Endodermal cell (in vitro differentiated cells): ENCODE measurements at places on chromosomes 1 and 21. TPM values are rescaled to one million over a fixed set of nuclear protein-coding genes. Genes with fewer than 3 reads are reported as not detected.

DNA sequence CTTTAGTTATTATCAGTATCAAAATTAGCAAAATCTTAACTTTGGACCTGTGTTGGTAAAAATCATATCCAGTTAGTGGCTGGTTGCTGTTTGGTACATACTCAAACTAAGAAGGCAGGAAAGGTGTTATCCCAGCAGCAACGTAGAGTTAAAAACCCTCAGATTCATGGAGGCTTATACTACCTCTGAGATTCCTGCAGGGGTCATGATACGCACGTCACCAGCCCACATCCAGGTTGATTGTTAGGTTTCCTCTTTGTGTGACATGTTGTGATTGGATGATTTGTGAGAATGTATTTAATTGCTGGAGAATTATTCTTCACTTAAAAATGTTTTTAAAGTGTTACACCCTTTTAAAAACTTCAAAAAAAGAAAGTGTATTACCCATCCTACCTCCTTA, 423.3 kb upstream of the ADGRL2 start:
- peak; percentile 65 for DNase-seq
- H3K27me3 ChIP-seq: no peaks in the 10 kb centered on the region
- H3K4me1 ChIP-seq: no peaks in the 10 kb centered on the region
- no peaks in the 10 kb centered on the region for H3K36me3 ChIP-seq

- H3K4me3 ChIP-seq: no peak overlapping the region
- H3K4me1 ChIP-seq: peaks cover 2% of the 10 kb centered on the region
- H3K36me3 ChIP-seq: peaks cover 3% of the 10 kb centered on the region
- DNase-seq: no peak
Observed at GRCh38 chr21:31658053-31658452, 1.4 kb upstream of the SOD1 start.

DNA sequence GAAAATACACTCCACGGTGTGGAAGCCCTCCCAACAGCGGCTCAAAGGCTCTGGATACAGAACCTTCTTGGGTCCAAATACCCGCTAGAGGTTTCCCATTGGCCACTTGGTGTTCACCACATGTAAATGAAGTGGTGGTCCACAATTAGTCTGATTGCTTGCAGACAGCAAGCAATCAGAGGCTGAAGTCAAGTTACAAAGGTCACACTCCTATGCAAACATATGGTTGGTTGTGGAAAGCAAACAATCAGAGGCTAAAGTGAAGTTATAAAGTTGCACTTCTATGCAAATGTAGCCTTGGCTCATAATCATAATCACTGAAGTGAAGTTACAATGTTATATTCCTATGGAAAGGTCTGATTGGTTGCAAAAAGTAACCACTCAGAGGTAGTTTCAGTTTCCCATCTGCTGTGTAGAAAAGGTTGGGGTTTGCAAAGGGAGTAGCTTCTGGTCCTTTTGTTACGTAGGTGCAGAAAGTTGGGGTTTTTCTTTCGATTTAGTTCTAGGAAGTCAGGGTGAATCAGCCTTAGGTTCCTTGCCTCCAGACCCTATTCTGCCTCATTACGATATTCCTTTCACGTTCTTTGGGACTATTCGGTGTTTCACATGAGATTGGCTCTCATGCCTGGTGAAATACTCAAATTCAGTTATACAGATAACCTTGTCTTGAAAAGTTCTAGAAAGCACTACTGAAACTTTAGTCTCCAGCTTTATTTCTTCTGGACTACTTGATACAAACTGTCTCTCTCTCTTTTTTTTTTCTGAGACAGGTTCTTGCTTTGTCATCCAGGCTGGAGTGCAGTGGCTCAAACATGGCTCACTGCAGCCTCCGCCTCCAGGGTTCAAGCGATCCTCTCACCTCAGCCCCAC, 36.7 kb upstream of the MTF2 start:
- DNase-seq: no peak
- H3K27ac ChIP-seq: no peak overlapping the region
- no peak overlapping the region for H3K4me3 ChIP-seq
- H3K36me3 ChIP-seq: no peaks in the 10 kb centered on the region

- no peaks in the 10 kb centered on the region for H3K27me3 ChIP-seq
- peak; percentile 66 for DNase-seq
- H3K27ac ChIP-seq: no peak overlapping the region
Observed at GRCh38 chr1:3410142-3410925, 44.1 kb upstream of the ARHGEF16 start.

DNA sequence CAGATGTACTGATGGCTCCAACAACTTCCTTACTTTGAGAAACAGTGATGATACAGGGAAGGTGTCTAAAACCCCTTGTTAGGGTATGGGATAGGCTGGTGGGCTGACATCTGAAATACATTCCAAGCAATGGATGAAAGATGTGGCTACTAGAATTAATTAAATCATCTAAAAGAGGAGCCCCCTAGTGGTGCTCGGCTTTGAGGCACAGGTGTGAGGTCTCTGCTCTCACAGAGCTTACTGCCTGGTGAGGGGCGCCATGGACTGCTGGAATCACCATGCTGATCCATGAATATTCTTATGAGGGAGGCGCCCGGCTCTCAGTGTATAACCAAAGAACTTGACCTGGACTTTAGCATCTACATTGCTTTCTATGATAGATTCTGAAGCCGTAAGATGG, 48.5 kb downstream of the GNG4 start:
- no peak overlapping the region for H3K27ac ChIP-seq
- H3K27me3 ChIP-seq: no peaks in the 10 kb centered on the region
- DNase-seq: peak; percentile 82

DNA sequence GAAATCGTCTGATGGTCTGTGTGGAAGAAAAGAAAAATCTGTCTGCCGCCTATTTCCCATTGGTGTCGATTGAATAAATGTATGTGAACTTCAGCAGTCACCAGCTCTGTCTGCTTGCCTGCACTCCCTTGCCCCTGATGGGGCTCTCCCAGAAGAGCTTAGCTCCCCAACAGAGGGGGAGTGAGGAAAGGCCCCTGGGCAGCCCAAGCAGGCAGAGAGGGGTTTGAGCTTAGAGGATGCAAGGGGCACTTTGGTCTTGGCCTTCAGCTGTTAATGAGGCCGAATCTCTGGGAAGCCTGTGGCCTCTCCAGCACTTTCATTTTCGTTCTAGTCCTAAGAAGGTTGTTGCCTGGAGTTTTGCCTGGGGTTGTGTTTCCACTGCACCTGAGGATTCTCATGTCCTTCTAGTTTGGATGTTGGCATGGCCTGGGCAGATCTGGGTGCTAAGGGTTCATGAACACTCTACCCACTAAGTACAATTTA, 2.8 kb downstream of the FOXD2 start:
- no peak overlapping the region for H3K4me3 ChIP-seq
- H3K27ac ChIP-seq: no peak overlapping the region
- H3K4me1 ChIP-seq: peaks cover 8% of the 10 kb centered on the region
- H3K27me3 ChIP-seq: peaks cover 94% of the 10 kb centered on the region
- H3K36me3 ChIP-seq: no peaks in the 10 kb centered on the region

DNA sequence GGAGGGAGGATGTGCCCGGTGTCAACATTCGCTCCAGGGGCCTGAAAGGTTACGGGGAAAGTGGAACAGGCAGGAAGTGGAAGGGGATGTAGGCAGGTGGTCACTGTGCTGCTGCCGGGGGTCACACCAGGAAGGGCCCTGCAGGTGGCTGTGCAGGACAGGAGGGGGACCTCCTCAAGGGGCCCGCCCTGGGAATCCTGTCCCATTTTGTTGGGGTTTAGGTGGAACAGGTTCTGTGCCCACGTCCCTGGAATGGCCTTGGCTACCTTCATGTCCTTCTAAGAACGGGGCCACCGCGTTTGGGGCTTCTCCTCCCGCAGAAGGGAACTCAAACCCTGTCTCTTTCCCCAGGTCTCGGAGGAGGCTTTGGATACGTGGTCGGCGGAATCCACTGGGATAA, 11.9 kb downstream of the SLC45A1 start:
- H3K4me3 ChIP-seq: no peak overlapping the region
- no peaks in the 10 kb centered on the region for H3K27me3 ChIP-seq
- no peak for DNase-seq
- no peaks in the 10 kb centered on the region for H3K36me3 ChIP-seq
- no peaks in the 10 kb centered on the region for H3K4me1 ChIP-seq
- no peak overlapping the region for H3K27ac ChIP-seq

DNA sequence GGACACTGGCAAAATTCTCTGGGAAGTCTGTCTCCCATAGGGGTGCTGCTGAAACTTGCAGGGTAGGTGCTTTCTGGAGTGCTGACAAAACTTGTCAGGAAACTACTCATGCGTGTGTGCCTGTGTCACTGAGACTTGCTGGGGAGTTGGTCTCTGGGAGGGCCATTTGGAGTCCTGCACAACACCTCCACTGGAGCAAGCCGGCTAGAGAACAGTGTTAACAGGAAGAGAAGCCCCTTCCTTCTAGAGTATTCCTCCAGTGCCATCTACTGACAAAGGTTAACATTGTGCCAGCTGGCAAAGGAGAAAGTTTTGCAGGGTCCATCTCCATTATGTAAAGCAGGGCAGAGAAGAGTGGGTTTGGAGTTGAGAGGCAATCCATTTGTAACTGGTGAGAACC, 30.0 kb downstream of the ZMYM4 start:
- DNase-seq: peak; percentile 62
- H3K4me1 ChIP-seq: no peaks in the 10 kb centered on the region
- H3K4me3 ChIP-seq: no peak overlapping the region
- H3K27me3 ChIP-seq: no peaks in the 10 kb centered on the region

GRCh38 chr1:166603296-166603695, 236.0 kb upstream of the POGK start:
- no peaks in the 10 kb centered on the region for H3K4me1 ChIP-seq
- no peaks in the 10 kb centered on the region for H3K27me3 ChIP-seq
- no peak overlapping the region for H3K4me3 ChIP-seq
- H3K27ac ChIP-seq: no peak overlapping the region
- no peaks in the 10 kb centered on the region for H3K36me3 ChIP-seq

DNA sequence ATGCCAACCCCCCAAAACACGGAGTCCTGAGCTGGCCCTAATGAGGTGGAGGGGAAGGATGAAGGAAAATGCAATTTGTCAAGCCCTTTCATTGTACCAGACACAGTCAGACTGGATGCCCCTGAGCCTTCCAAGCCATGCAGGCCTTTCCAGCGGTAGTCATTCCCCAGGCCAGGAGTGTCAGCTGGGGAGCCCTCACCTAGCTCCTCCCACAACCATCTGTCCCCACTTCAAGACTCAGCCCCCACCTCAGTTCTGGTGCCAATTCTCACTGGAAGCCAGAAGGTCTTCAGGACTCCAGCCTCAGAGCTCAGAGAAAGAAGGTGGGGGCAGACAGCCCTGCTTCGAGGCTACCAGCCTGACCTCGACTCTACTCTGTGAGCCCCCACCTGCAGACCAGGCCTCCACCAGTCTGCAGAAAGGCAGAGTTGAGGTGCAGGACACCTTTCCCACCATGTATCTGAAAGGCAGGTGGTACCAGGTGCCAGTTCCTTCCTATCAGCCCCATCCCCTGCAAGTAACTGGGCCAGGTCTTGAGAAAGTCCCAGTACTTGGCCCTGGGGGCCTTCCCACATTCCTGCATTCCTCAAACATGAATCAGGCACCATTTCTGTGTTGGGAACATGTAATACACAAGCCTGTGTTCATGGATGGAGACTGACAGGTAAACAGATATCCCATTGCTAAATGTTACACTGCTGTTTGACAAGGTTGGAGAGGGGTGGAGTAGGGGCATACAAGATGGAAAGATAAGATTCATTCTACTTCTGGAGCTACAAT, 180.6 kb upstream of the EDN2 start:
- no peak overlapping the region for H3K27ac ChIP-seq
- no peak overlapping the region for H3K4me3 ChIP-seq
- no peaks in the 10 kb centered on the region for H3K36me3 ChIP-seq
- DNase-seq: peak; percentile 74
- peaks cover 18% of the 10 kb centered on the region for H3K27me3 ChIP-seq
- H3K4me1 ChIP-seq: peaks cover 16% of the 10 kb centered on the region

DNA sequence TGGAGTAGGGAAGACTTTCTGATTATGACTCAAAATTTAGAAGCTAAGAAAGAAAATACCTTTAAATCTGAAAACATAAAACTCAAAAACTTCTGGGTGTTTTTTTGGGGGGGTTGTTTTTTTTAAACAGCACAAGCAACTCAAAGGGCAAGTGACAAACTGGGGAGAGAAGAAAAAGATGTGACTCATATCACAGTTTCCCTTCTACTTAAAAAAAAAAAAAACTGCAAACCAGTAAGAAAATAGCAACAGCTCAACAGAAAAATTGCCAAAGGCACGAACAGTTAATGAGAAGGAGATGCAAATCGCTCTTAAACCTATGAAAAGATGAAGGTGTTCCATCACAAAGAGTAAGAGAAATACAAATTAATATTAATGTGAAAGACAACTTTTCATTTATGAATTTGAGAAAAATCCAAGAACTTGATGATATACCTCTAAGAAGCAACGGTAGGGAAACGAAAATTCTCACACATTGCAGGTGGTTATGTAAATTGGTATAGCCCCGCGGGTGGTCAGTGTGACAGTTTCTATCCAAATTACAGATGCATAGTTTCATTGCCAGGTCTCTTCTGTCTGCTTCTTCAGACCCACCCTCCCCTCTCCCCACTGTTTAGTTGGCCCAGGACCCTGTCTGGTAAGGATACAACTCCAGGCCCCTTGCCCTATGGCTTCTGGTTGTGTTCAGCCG, 9.0 kb downstream of the IFNAR2 start:
- H3K27me3 ChIP-seq: no peaks in the 10 kb centered on the region
- H3K36me3 ChIP-seq: peaks cover 20% of the 10 kb centered on the region
- no peak for DNase-seq

DNA sequence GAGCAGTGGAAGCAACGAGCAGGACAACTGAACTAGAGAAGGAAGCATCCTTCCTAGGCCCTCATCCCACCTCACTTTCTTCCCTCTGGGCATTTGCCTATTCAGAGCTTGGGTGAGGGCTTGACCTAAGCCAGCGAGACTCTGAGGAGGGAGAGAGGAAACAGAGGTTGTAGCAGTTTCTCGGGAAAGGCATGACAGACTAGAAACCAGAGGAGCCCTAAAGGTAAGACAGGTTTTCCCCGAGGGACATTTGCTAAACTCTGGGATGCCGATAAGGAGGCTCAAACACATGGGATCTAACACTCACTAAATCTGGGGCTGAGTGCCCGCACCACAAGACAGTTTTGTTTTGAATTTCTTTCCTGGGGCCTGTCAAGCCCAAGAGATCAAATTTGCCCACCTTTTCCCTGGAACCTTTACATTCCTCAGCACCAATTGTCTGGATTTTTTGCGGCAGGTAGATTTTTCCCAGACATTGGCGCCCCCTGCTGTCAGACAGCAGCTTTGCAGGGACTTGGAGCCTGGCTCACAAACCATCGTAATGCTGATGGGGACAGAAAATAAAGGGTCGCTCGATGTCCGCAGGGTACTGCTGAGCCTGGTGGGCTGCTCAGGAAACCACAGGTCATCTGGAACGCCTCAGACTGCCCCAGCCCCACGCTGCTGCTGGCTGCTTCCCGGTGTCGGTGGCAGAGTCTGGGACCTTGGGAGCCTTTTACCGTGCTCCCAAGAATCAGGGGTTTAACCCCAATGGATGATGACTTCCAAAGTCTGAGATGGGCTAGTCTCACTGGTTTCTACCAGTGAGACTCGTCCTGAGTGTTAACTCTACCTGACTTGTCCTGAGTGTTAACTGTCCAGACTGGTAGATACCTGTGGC, 23.4 kb upstream of the TSPAN2 start:
- no peaks in the 10 kb centered on the region for H3K4me1 ChIP-seq
- peaks cover 12% of the 10 kb centered on the region for H3K27me3 ChIP-seq
- peak; percentile 92 for DNase-seq
- H3K36me3 ChIP-seq: no peaks in the 10 kb centered on the region
- H3K27ac ChIP-seq: no peak overlapping the region

- H3K27me3 ChIP-seq: peaks cover 24% of the 10 kb centered on the region
- no peak overlapping the region for H3K4me3 ChIP-seq
- no peak overlapping the region for H3K27ac ChIP-seq
- peak; percentile 54 for DNase-seq
- no peaks in the 10 kb centered on the region for H3K36me3 ChIP-seq
- no peaks in the 10 kb centered on the region for H3K4me1 ChIP-seq
Observed at GRCh38 chr1:59143133-59143487, 153.8 kb upstream of the FGGY start.

Gene NPPA
- 1.0 TPM in 1 of 3 replicates, not detected in the others for total RNA-seq

Gene KLF17
- not detected in 3 replicates for total RNA-seq

Gene LIX1L
- total RNA-seq: 21.3 and 21.9 TPM in 2 replicates

Gene C1orf167
- 1.1 to 1.4 TPM (median 1.4 TPM) in 3 replicates for total RNA-seq

Gene ZNF648
- total RNA-seq: 0.29 TPM in 2 replicates
